Sigmoid colon (tissue), 7 donors: ENCODE measurements at places on chromosomes 4 and X. TPM values are rescaled to one million over a fixed set of nuclear protein-coding genes. Genes with fewer than 3 reads are reported as not detected.

Gene COX7B2
- not detected for total RNA-seq

Gene PAGE5
- not detected for total RNA-seq

DNA sequence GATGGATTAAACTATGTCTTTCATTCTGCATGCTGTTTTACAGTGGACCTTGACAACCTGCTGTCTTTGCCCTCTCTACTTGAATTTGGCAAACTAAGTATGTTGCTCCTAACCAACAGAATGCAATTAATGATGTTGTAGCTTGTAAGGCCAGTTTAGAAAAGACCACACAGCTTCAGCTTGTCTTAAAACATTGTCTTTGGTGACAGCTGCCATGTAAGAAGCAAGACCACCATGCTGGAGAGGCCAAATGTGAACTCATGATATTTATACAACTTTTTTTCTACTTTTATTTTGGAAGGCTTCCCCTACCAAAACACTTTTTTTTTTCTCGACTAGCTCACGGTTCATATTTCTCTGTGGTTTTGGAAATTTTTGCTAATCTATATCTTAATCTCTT lies 278.0 kb upstream of the GNPDA2 start:
- no peaks in the 10 kb centered on the region for H3K36me3 ChIP-seq
- no peaks in the 10 kb centered on the region for H3K4me1 ChIP-seq
- H3K27ac ChIP-seq = no peak overlapping the region
- no peaks in the 10 kb centered on the region for H3K27me3 ChIP-seq
- H3K4me3 ChIP-seq = no peak overlapping the region

DNA sequence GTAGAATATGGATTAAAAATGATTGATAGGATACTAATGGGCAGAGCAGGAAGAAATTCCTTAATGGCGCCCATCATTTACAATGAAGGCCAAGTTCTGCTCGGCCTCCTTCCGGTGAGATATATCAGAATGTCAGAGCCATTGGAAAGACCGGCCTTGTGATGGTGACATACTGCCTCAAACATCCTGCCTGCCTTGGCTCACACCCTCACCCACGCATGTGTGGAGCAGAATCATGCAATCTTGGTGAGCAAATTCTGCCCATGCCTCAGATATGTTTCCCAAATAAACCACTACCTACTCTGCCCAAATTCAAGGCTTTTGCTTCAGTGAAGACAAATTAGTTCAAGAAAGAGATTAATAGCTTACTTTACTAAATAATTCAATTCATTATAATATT lies 163.3 kb downstream of the MID1 start:
- peaks cover 5% of the 10 kb centered on the region for H3K36me3 ChIP-seq
- no peak overlapping the region for H3K4me3 ChIP-seq
- H3K27me3 ChIP-seq = no peaks in the 10 kb centered on the region
- no peak for DNase-seq
- H3K27ac ChIP-seq = no peak overlapping the region

DNA sequence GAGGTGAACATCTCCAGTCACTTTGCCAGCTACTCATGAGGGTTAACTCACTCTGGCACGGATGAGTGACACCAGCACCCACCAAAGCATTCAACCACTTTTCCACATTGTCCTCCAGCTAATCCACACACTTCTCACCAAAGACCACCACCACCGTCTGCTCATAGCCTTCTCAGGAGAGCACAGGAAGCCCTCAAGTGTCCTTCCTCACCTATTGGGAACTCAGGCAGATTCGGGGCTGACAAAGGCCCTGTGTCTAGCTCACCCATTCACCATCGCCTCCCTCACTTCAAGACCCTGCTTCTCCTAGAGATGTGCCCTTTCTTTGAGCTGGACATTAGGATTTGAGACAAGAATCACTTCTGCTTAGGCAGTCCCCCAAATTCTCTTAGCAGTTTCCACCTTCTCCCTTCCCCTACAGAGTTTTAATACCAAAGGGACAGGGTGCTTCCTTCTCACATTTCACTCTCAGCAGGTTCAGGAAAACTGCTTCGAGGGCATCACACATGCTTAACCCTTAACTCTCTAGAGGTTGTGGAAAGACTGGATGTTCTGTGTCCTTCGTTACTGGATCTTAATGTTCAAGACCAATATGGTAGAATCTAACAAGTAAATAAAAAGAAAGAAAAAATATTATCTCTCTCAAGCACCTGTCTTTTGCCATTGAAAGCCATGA lies 11.0 kb downstream of the RXFP1 start:
- no peaks in the 10 kb centered on the region for H3K36me3 ChIP-seq
- H3K27ac ChIP-seq = no peak overlapping the region
- no peaks in the 10 kb centered on the region for H3K4me1 ChIP-seq
- no peaks in the 10 kb centered on the region for H3K27me3 ChIP-seq
- DNase-seq = no peak
